ENCODE measurements at places on chromosomes 12 and 14. TPM values are rescaled to one million over a fixed set of nuclear protein-coding genes. Genes with fewer than 3 reads are reported as not detected.

- no peak for DNase-seq
Observed at GRCh38 chr14:52780893-52781292, 10.5 kb downstream of the GNPNAT1 start.

EMP1 gene
- polyA plus RNA-seq = 27.7 TPM

- peak; percentile 67 for DNase-seq
Observed at GRCh38 chr12:127489061-127489460, 777.9 kb upstream of the TMEM132C start.

MAPK1IP1L gene
- 30.9 TPM for polyA plus RNA-seq

GPATCH2L gene
- polyA plus RNA-seq = 3.4 TPM

- DNase-seq = no peak
Observed at GRCh38 chr14:51124029-51124428, 29.1 kb upstream of the TRIM9 start.

PITPNM2 gene
- 8.0 TPM for polyA plus RNA-seq

DNA sequence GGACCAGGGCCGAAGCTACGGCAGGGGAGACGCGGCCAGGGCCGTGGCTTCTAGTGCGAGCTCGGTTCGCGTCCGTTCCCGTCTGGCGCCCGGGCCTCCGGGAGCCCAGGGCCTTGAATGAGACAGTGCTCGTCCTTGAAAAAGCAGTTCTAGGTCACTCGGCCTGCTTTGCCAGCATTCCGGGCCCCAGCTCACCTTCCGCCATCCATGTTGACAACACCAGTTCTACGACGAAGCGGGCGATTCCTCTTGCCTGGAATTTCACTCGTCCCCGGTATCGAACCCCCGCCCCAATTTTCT, 4.5 kb downstream of the OR10AD1 start:
- no peak for DNase-seq

KRT73 gene
- 0.84 TPM for polyA plus RNA-seq

RNF212B gene
- polyA plus RNA-seq = 0.27 TPM

DNA sequence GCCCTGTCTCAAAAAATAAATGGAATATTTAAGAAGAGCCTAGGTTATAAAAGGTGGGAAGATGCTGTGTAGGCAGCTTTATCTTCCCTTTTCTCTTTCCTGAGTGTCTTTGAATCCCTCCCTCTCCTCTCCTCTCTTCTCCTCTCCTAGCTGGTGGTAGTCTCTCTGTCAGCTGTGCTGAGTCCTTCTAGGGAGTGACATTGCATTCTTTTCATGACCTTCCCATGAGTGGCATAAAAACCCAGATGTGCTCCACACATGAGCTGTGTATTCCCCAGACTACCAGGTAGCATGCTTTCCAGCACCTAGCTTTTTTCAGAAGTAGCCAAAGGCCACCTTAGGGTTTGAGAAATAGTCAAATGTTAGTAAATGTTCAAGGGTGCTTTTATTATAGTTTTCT, 23.6 kb downstream of the SAMD4A start:
- DNase-seq = no peak

DNA sequence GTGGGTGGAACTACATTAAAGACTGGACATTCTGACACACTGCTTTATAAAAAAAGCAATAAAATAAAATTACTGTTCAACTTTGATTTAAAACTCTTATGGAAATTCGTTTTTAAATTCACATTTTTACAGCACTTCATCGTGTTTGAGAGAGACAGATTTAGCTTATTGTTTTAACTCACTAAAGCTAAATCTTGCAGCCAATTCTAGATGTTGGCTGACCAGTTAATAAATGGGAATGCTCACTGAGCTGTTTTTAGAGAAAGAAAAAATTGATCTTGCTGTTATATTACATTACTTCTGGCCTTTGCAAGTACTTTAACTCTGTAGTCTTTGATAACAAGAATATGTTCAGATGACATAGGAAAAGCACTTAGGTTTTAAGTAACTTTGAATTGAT, 157.1 kb downstream of the PLCZ1 start:
- no peak for DNase-seq

Data from small intestine (tissue), 16 donors.